ENCODE measurements at places on chromosomes 12 and 14. TPM values are rescaled to one million over a fixed set of nuclear protein-coding genes. Genes with fewer than 3 reads are reported as not detected.

GALNT6 gene
- 13.7 TPM for total RNA-seq

NKX2-1 gene
- not detected for total RNA-seq

UBC gene
- total RNA-seq, result 1,389 TPM

DNA sequence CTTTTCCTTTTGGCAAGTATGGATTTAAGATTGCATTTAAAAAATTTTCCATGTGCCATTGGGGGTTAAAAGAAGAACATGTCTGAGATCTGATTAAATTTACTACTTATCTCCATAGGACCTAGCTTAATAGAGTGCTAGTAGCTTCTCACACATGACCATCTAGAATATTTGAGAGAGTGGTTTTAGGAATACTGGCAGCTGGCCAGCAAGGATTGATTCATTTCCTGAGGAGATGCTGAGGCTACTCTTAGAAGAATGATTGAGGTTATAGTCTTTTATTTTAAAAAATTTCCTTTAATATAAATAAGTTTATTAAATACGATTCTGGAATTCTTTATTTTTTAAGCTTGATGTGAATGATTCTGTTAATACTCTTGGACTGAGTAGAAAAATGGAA is 56.2 kb downstream of the MIPOL1 start:
- DNase-seq, result no peak

GRCh38 chr12:132214891-132215290 is 70.6 kb downstream of the NOC4L start:
- DNase-seq, result no peak

DNA sequence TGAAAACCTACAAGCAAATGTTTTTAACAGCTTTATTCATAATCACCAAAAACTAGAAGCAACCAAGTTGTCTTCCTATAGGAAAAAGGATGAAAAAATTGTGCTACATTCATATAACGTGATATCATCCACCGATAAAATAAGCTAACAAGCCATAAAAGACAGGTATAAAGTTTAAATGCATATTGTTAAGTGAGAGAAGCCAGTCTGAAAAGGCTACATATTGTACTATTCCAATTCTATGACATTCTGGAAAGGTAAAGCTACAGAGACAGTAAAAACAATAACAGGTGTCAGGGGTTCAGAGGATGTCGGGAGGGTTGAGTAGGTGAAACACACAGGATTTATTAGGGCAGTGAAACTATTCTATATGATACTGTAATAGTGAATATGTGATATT is 22.7 kb downstream of the CDKL1 start:
- DNase-seq, result no peak

DNA sequence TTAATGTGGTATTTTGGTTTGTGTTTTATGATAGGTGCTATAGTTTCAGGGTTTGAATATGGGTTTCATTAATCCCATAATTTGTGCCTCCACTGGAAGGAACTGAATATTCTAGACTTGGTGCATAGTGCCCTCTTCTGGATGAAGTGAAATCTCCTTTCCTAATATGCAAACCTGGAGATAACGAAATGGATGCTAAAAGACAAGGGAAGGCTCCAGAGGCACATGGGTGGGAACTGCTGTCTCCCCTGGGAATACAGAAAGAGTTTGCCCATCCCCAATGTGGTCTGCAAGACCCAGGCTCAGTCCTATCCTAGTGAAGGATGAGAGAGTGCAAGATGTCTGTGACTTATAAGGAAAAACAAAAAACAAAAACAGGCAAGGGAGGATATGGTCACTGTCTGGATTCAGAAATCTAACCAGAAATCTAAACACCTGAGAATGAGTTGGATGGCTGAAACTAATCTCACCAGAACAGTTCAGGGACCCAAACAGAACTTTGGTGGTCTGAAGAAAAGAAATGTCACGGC is 142.3 kb upstream of the TMPO start:
- no peak for DNase-seq

- no peak for DNase-seq
These were observed 23.7 kb downstream of the VTI1B start for GRCh38 chr14:67650694-67651093.

Measured in CD4-positive, alpha-beta T cell (primary cell).